ENCODE measurements at places on chromosomes 6 and 20.

DNA sequence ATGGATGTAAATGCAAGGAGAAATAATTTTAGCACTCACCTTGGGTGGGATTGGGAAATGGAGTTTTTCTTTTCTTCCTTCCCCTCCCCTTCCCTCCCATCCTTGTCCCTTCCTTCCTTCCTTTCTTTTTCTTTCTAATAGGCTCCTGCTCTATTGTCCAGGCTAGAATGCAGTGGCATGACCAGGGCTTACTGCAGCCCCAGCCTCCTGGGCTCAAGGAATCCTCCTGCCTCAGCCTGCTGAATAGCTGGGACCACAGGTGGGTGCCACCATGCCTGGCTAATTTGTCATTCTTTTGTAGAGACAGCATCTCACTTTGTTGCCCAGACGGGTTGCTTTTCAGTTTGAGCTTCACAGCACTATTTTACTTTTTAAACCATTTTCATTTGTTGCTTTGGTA, 21.5 kb upstream of the ATRN start:
- no peak for DNase-seq

DNA sequence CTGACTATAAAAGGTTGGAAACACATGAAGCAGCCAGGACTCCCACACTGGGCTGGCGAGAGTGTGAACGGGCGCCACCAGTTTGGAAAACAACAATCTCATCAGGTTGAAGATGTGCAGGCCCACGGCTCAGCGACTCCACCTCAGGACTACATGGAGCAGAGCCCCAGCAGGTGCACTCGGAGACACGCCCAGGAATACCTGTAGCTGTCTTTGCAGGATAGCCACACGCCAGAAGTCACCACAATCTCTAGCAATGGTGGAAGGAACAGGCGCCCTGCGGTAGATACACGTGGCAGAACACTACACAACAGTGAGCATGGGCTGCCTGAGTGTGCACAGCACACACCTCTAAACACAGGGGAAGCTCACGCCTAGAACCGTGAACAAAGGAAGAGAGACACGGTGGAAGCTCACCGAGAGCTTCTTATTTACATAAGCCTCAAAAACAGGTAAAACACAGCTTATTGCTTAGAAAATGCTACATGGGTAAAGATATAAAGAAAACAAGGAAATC, 28.7 kb upstream of the RPS6KA2 start:
- DNase-seq = no peak

DNA sequence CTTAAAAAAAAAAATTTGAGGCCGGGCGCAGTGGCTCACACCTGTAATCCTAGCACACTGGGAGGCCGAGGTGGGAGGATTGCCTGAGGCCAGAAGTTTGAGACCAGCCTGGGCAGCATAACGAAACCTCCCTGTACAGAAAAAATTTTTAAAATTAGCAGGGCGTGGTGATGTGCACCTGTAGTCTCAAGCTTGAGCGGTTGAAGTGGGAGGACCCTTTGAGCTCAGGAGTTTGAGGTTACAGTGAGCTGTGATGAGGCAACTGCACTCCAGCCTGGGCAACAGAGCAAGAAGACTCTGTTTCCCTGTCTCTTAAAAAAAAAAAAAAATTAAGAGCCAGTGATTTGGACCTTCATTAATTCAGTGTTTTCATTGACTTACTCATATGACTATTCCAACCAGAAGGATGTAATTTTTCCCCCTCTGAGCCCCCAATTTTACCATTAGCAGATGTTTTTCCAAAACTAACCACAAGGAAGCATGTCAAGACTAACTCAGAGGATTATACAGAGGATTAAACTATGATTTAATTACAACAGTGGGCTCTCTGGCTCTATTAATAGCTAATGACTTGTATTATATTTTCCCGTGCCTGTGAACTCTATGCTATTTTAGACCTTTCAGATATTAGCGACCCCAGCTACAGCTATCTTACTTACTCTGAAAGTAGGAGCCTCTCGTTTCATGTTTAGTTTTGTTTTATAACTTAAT, 75.1 kb downstream of the ARID1B start:
- DNase-seq = no peak

- no peak for DNase-seq
These were observed 3.9 kb downstream of the RHAG start for GRCh38 chr6:49632727-49633126.

DNA sequence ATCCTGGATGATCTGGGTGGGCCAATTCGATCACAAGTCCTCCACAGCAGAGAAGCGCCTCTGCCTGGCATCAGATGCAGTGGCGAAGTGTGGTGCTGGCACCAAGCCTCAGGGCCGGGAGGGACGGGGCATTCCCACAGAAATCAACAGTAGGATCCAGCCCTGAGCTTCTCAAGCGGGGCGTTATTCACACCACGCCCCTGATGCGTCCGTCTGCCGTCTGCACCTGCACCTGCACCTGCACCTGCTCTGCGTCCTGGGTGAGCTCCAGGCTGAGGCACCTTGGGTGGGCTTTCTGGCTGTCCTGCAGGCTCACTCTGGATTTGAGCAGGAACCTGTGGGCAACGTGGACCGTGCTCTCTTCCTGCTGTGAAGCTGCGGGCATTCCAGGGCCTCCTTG, 13.8 kb upstream of the NTSR1 start:
- DNase-seq = no peak

GRCh38 chr20:53574819-53575218, 18.8 kb downstream of the ZNF217 start:
- no peak for DNase-seq

- no peak for DNase-seq
These were observed 76.6 kb upstream of the CHD6 start for GRCh38 chr20:41694796-41695195.

DNA sequence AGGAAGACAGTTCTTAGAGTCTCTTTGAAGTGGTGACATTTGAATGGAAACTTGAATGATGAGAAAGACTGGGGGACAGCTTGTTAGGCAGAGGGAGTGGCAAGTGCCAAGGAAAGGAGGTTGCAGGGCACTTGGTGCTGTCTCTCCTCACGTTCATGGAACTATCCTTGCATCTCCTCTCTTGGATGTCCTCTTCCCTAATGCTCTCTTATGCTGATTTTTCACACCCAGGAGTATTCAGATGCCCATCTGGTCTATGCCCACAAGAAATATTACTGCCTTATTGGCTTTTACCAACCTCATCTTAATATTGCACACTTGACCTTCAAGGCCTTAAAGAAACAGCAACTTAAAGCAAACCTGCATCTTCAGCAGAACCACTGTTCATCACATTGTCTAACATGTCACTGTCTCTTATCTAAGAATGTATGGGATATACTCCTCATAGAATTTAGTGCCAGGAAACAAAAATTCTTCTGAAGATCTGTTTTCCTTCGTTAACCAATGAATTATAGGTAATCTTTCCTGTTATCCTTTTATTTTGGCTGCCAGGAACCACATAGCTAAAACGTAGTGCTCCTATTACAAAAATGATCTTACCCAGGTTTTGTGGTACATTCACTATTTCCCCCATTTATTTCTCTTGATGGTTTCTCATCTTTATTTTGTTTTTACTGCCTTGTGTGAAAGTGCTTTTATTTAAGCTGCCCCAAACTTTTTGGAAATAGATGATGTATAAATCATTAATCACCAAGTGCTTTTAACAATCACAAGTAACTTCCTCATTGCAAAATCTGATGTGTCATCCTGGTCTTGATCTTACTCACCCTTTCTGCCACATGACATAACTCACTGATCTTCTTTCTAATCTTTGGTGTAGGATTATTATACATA, 12.8 kb downstream of the RGS17 start:
- DNase-seq = peak; percentile 25

GRCh38 chr20:56427797-56428196, 15.7 kb downstream of the CASS4 start:
- no peak for DNase-seq

DNA sequence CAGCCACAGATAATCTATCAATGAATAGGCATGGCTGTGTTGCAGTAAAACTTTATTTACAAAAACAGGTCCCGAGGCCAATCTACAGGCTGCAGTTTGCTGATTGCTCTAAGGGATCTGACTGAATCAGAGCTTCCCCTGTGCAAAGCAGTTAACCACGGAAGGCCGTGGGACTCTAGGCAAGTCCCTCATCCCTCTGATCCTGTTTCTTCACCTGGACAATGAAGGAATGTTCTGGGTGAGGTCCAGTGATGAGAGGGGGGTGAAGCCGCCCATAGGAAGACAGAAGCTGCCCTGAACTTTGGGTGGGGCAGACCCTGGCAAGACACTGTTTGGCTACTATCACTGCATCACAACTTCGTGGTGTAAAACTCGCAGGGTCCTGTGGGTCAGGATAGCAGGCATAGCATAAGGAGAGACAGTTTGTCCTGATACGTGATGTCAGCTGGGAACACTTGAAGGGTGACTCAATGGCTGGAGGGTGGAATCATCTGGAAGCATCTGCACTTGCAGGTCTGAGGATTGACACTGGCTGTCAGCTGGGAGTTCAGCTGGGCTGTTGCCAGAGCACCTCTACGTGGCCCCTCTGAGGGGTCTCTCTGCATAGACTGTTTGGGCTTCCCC, 33.3 kb upstream of the TGM2 start:
- DNase-seq = no peak

DNA sequence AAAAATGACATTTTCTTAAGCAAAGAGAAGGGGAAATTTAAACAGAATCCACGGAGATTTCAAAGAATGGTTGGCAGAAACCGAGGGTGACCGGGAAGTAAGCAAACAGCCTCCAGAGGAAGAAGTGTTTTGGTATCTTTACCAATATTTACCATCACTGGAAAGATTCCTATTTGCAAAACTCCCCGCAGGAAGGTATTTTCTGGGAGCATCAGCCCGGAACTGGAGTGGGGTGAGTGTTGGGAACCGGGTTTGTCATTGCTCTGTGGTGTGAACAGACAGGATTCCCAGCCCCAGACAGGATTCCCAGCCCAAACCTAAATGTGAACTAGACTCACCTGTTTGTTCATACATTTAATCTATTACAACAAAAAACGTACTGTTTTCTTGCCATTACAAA, 19.2 kb upstream of the DACT2 start:
- no peak for DNase-seq

- DNase-seq = no peak
These were observed 2.2 kb downstream of the PRRC2A start for GRCh38 chr6:31622684-31623091.

GRCh38 chr6:131382631-131383030, 190.4 kb upstream of the ARG1 start:
- no peak for DNase-seq

DNA sequence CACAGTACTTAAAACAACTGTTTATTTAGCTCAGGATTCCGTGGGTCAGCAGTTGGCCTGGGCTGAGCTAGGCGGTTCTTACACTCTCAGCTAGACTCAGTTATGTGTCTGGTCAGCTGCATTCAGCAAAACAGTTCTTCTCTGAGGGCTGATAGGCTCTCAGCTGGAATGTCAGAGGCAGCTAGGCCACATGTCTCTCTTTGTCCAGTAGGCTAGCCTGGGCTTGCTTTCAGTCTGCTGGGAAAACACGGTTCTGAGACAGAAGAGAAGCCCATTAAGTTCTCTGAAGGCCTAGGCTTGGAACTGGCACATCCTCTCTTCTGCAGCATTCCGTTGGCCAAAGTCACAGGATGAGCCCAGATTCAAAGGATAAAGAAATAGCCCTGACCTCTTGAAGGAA, 65.6 kb downstream of the TULP4 start:
- DNase-seq = no peak

GRCh38 chr6:27168108-27168507, 79.4 kb upstream of the PRSS16 start:
- no peak for DNase-seq

DNA sequence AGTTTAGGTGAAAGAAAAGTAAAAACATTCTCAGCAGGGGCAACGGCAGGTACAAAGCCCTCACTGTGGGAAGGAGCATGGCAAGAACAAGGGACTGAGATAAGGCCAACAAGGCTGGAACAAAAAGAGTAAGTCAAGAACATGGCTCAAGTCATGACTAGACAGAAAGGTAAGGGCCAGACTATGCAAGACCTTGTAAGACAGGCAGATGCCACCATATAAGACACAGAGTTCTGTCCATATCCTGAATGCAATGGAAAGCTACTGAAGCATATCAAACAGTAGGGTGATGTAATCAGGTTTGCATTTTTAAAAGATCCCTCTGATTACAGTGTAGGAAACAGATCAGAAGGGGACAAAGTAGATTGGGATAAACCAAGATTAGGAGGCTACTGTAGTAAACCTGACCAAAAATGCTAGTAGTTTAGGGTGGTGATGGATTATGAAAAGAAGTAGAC, 5.5 kb downstream of the REV3L start:
- DNase-seq = no peak

DNA sequence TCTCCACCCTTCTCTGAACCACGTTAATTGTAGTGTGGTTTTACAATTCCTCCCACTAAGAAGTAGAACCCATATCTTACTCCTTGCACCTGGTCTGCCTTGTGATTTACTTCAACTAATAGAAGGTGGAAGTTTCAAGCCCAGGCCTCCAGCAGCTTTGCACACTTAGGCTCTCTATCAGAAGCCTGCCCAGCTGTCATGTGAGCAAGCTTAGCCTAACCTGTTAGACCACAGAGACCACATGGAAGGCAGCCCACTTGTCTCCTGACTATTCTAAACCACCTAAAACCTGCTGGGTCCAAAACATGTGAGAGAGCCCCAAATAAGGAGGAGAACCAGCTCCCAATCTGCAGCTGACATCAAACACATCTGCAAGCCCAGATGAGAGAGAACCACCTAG, 127.6 kb upstream of the BTBD3 start:
- DNase-seq = no peak

- no peak for DNase-seq
These were observed 83.6 kb downstream of the LCA5 start for GRCh38 chr6:79453558-79454042.

DNA sequence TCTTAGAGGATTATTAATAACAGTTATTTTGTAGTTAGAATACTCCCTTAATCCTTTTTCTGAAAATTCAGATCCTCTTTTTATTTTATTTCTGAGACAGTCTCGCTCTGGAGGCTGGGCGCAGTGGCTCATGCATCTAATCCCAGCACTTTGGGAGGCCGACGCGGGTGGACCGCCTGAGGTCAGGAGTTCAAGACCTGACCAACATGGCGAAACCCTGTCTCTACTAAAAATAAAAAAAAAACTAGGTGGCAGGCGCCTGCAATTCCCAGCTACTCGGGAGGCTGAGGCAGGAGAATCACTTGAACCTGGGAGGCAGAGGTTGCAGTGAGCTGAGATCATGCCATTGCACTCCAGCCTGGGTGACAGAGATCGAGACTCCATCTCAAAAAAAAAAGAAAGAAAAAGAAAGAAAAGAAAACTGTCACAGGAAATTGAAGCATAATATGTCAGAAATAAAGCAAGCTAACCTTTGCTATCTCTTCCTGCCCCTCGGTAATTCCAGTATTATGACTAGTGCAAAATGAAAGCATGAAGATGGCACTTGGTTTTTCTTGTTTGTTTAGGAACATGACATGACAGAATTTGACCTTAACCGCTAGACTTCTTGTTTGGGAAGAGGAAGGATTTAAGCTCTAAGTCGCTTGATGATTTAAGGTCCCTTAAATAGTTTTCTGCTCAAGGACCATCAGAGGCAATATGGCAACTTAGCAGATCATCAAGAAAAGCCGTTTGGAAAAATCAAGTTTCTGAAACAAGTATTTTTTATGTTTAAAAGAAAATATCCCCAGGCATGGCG, 1.8 kb upstream of the RBM39 start:
- DNase-seq = no peak

All from HFF-Myc (cell line).